T-helper 22 cell (primary cell): ENCODE measurements at places on chromosomes 1 and 21.

GRCh38 chr21:15359251-15359650 is 294.5 kb upstream of the NRIP1 start:
- no peak for DNase-seq

GRCh38 chr21:37451446-37451845 is 84.9 kb downstream of the DYRK1A start:
- DNase-seq: no peak

GRCh38 chr1:145978471-145978853 is 14.0 kb downstream of the POLR3GL start:
- DNase-seq: no peak

DNA sequence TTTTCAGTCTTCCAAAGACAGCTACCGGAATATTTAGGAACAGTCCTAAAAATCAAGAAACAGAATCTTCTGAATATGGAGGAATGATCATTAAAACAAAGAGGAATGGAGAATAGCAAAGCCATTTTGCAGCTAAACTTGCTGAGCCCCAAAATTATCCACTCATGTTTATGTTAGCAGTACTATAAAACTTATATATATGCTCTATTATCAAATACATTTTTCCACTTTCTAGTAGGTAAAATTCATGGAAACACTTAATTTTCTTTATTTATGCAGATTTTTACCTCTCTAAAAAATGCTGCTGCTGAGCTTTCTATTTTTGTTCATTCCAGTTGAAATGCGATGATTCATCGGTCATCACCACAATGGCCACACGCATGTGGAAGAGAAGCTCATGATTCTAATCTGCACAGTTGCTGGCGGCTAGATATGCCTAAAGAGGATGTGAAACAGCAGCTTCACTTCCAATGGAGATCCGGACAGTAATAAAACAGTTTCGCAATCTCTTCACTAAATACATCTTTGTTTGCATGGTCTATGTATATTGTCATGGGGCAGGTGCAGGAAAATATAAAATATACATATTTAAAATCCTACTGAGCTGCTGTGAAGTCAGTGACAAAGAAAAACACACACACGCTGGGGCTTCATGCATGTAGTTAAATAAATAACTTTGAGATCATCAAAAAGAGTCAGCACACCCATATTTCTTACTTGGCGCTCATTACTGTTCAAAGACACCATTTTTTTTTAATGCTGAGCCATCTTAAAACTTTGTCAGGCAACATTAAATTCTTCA is 292.2 kb downstream of the SMYD3 start:
- no peak for DNase-seq

DNA sequence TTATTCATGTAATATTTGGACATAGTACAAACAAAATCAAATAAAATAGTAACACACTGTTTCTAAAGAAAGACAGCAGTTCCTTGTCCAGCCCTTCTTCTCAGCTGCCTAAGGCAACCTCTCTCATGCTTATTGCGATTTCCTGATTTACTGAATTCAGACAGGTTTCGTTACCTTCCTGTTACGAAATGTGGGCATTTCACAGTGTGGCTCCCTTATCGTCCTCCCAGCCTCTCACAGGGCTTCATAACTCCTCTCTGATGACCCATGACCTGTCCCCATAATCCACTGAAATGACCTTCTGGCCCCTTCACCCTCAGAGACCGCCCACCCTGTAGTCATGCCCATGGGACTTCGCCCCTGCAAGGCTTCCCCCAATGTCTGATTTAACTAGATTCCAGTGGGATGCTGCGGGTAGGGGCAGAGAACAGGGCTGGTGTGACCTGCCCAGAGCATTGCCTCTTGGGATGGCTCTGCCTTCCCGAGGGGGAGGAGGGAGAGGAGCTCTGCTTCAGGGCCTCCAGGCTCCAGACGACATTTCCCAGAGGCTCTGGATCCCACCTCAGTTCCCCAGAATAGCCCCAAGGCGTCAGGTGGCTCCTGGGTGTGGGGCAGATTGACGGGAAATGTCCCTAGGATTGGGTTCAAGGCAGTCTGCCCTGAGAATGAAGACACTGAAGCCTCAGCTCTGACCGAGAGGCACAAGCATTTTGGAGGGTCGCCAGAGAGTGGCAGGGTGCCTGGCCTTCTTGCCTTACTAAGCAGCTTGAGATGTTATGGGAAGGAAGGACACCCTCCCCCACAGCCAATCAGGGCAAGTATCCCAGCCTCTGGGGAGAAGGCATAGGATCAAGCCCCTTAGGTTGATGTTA is 20.6 kb downstream of the PADI2 start:
- DNase-seq: no peak

DNA sequence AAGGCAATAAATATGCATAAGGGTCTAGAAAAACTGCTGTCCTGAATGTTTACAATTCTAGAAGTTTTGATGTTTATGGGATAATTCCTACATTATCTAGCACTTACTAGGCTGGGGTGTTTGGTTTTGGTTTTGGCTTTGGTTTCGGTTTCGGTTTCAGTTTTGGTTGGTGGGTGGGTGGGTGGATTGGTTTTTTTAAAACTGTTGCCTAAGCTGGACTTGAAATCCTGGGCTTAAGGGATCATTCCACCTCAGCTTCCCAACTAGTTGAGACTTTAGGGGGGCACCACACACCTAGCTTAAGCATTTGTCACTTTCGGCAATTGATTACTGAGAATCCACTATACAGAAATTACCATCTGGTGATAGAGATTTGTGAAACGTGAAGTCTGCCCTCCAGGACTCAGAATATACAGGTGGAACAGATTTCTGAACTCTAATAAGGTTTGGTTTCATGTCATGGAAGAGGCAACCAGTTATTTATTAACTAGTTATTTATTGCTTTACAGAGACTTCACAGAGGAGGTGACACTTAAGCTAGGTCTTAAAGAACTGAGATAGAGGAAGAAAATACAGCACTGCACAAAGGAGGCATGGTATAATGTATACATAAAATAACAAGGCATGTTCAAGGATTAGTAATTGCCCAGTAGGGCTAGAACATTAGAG is 69.6 kb downstream of the PIK3R3 start:
- no peak for DNase-seq

DNA sequence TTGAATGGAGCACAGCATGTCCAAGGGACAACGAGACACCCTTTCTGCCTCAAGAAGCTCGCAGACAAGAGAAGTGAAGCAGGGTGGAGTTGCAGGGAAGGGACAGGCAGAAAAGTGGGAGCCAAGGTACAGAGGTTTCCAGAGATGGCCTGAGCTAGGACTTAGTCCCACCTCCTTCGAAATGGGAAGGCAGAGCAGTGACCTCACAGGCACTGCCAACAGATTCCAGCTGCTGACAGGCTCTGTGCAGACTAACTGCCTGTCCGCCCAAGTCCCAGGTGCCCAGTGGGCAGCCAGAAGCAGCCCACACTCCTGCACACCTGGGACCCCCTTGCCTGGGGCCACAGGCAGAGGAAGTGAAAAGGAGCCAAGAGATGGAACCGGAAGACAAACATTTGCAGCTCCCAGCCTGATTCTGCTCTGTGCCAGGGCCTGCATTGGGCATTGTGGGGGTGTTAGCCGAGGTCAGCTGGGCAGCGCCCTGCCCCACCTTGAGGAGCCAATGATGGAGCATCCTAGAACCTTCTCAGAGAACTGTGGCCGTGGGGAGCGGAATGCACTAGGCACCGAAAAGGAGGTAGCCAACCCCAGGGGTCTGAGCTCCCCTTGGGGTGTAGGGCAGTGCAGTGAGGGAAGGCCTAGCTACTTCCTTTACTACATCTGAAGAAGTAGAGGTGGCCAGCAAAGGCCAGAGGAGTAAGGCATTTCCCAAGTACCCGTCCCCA is 27.5 kb upstream of the RSPO1 start:
- no peak for DNase-seq

- no peak for DNase-seq
Observed at GRCh38 chr1:17944646-17945045, 163.0 kb upstream of the IGSF21 start.

DNA sequence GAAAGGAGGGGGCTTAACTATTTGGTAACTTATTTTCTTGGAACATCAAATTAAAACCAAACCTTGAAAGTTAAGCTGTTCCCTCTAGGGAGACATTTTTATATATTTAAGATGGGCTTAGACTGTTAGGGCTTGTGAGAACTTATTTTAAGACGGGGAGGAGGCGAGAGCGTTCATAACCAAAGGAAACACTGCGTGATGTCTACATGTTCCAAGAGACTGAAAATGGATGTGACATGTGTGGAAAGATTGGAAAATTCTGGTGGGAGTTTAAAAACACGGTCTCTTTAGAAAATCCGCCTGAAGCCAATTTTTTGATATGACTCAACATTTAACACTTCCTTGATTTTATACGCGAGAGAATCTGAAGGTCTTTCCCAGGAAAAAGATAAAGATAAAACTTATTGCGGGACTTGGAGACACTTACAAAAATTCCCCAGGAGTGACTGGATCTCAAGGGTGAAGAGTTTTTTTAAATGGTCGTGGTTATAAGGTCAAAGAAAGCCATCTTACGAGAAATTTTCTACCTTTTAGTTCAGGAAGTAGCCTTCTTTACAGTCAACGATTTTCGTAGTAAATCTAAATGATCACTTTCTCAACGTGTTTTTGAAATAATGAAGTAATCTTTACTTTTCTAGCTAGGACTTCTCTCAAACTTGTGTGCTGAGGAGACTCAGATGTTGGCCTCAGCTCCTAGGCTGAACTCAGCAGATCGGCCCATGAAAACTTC is 828 bp downstream of the PNRC2 start:
- no peak for DNase-seq

DNA sequence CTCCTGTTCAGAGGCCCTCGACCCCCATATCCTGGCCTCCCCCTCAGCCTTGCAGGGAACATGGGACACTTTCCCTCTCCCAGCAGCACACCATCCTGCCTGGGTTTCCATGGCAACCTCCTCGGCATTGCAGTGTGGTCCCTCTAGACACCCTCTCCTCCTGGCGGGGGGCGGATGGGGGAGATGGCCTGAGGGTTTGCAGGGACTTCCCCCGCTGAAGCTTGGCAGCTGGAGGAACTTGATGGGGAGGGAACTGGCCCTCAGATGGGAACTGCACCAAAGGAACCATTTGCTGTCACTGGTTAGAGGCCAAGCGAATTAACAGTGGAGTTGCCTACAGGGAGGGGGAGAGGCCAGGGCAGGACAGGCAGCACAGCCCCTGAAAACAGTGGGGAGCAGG is 28.7 kb downstream of the RIMS3 start:
- no peak for DNase-seq

GRCh38 chr1:95145493-95145892 is 28.3 kb downstream of the TLCD4 start:
- no peak for DNase-seq

GRCh38 chr1:239817276-239817675 is 274.4 kb upstream of the FMN2 start:
- no peak for DNase-seq

DNA sequence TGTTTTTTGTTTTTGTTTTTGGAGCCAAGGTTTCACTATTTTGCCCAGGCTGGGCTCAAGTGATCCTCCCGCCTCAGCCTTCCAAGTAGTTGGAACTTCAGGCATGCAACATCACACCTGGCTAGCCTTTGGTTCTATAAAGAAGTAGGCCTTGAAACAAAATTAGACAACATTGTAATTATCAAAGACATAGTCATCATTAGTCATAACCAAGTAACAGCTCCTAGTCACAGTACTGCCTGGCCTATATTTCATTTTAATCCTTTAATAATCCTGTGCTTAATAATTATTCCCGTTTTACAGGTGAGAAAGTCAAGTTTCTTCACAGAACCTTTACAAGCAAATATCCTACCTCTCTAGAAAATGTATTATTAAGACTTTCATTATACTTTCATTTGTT is 52.3 kb upstream of the TBX15 start:
- DNase-seq: no peak

DNA sequence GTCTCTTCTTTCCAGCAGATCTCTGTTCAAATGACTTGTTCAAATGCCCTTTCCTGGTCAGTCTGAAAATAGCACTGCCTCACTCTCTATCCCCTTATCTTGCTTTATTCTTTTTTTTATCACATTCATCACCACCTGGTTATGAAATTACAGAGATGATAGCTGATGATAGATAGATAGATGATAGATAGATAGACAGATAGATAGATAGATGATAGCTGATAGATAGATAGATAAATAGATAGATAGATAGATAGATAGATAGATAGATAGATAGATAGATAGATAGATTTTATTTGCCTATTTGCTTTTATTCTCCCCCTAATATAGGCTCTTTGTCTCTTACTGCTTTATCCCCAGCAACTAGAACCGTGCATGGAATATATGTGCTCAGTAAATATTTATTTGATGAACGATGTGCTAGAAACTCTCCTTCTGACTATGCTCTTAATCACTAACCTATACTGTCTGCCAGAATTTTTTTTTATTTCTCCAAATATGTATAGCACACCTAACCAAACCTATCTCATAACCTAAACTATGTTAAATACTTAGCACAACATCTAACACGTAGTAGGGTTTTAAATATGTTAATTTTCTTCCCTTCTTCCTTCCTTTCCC is 372.8 kb upstream of the DUSP10 start:
- DNase-seq: no peak
